ENCODE measurements at places on chromosomes 4 and X.

- DNase-seq = no peak
These were observed 166.0 kb downstream of the FRMPD4 start for GRCh38 chrX:12304261-12304660.

- DNase-seq = no peak
These were observed 11.9 kb upstream of the TRIML1 start for GRCh38 chr4:188127214-188127874.

DNA sequence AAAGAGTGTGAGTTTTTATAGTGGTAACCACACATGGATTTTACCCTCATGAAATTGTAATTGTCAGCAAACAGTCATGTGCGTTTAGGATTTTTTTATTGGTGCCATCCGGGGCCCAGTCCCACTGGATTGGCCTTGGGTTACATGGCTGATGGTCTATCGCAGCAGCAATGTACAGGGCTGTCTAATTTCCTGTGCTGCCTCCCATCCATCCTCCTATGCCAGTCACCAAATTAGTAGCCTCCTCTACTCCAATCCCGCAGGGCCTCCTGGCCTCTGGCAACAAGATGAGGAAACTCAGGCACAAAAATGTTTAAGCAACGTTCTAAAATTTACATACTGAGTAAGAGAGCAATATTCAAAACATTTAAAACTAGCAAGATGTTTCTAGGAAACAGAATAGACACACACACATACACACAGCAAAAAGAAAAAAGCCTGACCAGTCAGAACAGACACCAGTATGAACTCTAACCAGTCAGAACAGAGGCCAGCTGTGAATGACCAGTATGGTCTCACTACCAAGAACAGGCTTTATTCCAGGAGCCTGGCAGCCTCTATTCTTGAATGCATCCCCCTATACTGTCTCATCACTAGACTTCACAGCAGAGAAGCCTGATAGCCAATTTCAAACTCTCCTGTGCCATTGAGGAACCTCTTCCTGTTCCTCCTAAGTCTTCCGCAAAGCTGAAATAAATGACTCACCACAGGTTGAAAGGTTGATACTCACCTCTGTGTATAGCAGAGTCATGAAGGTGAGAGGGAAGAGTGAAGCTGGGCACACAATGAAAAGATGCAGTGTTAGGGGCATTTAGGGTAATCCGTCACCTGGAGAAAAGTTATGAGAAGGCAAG is 42.6 kb downstream of the CHRNA9 start:
- DNase-seq = no peak

- DNase-seq = no peak
These were observed 34.4 kb upstream of the EFNB1 start for GRCh38 chrX:68794461-68794860.

DNA sequence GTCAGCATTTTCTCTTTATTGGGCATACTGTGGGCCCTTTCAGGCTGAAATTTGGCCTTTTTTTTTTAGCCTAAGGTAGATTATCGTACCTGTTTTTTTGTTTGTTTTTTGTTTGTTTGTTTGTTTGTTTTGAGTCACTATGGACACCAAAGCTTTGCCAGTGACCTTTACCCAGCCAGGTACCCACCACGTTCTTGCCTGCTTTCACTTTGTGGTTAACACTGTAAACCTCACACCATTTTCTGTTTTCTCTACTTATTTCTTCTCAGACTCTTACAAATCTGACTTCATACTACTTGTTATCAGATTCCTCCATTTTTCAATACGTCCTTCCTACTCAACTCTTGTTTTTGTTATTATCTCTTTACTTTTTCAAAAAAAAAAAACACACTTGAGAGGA is 81.5 kb downstream of the ZNF674 start:
- DNase-seq = no peak

- DNase-seq = no peak
These were observed 503 bp upstream of the PDE5A start for GRCh38 chr4:119629142-119629471.

GRCh38 chr4:66298569-66298968 is 628.3 kb upstream of the EPHA5 start:
- DNase-seq = no peak

GRCh38 chrX:12372111-12372510 is 233.8 kb downstream of the FRMPD4 start:
- DNase-seq = no peak

DNA sequence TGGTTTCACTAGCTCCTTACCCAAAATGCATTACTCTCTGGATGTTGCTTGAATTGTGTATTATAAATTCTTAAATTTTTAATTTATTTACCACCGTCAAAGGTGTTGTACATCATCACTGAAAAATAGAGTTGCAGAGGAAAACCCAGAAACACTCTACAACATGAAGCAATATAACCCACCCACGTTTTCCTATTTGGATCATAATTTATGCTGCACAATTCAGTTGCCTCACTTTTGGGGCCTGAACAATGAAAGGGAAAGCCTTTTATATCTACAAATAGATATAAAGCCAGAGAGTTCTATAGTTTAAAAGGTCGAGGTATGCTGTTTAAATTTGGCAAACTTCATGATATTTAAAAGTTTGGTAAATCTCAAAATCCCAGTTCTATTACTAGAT is 115.4 kb downstream of the MGST2 start:
- no peak for DNase-seq

DNA sequence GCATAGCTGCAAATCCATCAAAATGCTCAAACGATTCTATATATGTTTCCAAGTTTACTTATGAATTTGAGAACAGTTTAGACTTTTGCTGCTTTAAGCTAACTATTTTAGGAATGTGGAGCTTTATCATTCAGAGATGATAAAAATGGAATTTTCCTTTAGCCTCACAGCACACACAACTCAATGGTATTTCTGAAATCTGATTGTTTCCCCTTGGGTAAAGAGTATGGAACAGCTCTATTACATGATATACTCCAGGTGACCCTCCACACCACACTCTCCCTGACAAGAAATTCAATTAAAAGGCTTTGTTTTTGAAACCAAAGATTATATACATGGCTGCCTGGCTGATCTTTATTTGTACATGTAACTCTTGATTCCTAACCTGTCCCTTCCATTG is 120.0 kb downstream of the LUZP4 start:
- DNase-seq = no peak

DNA sequence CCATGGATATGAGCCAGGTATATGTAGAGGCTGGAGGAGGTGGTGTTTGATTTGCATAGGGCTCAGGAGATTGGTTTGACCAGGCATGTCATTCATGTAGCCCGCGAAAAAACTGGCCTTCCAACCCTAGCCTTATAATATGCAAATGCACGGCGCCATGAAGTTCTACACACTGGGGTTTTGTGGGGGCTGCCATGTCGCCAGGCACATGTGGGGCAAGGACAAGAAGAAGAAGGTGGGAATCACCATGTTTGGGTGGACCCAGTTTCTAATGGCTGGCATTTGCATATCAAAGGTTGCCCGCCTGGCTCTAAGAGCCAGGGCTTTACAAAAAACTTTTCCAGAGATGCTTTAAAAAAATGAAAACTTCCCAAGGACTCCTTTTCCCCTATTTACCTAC is 1251.0 kb downstream of the PCDH18 start:
- DNase-seq = no peak

- no peak for DNase-seq
These were observed 171.8 kb upstream of the CLNK start for GRCh38 chr4:10856271-10856782.

GRCh38 chrX:48083212-48083611 is 11.8 kb upstream of the ZNF630 start:
- peak; percentile 13 for DNase-seq

DNA sequence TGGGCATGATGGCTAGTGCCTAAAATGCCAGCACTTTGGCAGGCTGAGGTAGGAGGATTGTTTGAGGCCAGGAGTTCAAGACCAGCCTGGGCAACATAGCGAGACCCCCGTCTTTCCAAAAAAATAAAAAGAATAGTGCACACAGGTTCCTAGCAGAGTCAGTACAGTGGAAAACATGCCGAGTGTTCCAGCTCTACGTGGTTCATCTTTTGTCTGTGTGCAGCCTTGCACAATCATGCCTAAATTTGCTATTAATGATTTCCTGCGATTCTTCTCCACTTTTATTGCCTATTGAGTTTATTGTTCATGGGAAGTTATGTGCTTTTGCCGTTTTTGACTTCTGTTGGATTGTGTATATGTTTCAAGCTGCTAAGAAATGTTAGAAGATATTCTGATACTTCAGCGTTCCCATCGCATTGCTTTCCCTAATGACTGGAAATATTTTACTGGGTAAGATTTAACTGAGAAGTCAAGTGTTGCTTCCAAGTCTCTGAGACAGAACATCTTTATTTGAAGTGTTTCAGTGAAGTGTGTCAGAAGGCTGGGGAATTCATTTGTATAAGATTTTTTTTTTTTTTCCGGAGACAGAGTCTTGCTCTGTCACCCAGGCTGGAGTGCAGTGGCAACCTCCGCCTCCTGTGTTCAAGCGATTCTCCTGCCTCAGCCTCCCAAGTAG is 11.3 kb downstream of the DOCK11 start:
- DNase-seq = no peak

DNA sequence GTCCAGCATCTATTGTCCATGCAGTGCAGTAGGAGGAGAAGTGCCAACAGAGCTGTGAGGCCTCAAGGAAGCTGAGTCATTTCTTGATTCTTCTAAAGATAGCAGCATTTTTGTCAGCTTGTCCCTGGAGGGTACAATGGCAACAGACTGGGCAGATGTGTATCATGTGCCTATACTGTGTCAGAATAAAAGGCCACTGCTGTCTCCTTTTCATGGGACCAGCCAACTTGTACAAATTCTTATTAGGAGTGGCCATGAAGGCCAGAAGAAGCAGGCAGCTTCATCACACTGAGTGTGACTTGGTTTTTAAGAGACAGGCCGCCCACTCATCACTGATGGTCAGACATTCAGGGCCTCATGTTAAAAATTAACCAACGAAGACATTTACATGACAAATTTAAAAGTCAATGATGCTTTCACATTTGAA is 185.0 kb upstream of the FAM241A start:
- no peak for DNase-seq

- no peak for DNase-seq
These were observed 30.7 kb downstream of the HS3ST1 start for GRCh38 chr4:11397819-11398610.

- DNase-seq = no peak
These were observed 392.8 kb upstream of the NR3C2 start for GRCh38 chr4:148834804-148835631.

DNA sequence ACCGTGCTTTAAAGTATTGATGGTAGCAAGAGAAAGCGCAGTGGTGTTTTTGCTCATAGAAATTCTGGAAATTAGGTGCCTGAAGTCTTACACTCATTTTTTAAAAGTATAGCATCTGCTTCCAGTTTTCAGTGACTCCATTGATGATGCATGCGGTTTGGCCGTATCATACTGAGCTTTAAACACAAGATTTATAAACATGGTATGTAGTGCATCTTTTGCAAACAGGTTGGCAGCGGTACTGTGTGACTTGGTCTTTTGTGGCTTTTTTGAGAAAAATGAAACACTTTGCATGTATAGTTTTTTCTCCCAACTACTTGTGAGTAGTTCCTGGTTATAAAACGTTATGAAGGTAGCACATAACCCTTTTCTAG is 2.0 kb downstream of the DDX3X start:
- DNase-seq = no peak

Measured in activated CD4-positive, alpha-beta T cell treated with anti-CD3 and anti-CD28 coated beads for 1 hour (primary cell).